ENCODE measurements at places on chromosomes 4 and X.

GRCh38 chr4:64503416-64503815 is 94.2 kb upstream of the TECRL start:
- no peak for DNase-seq

GRCh38 chr4:140103676-140104075 is 50.3 kb downstream of the MAML3 start:
- DNase-seq, result no peak

DNA sequence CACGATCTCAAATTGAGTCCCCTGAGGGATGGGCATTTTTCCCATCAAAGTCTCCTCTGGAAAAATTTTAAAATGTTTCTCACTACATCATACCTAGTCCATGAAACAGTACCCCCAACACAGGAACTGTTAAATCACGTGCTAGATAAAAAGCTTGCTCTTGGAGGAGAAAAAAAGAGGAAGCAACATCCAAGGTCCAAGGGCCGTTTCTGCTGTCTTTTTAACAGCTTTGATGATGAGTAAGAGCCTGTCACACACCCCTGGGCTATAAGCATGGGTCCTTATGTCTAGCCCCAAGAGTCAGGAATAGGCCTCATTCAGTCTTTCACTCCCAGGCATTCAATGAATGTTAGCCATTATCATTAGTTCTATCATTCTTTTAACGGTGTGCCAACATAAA is 128.9 kb downstream of the SH3KBP1 start:
- DNase-seq, result no peak

DNA sequence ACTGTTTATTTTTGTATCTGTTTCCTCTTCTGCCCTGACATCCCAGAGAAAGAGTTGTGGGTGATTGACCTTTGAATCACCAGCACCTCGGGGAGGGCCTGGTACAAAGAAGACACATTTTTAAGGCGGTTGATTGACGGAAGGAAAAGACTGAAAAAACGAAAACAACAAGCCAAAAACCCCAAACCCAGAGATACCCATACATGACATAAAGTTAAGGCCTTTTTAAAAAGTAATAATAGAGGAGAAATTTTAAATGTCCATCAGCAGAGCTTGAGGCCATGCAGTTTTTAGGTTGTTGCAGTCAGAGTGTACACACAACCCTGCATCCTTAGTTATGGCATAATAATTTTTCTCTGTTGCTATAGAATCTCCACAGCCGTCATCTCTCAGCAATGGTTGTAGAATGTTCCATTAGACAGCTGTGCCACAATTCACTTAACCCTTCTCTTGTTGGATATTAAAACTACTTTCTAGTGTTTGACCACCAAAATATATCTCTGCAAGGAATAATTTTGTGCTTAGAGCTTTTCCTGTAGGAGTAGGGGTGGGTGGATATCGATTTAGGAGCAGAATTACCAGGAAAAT is 110.2 kb downstream of the GNL3L start:
- DNase-seq, result no peak

GRCh38 chr4:156705311-156705710 is 266.3 kb downstream of the PDGFC start:
- DNase-seq, result no peak

DNA sequence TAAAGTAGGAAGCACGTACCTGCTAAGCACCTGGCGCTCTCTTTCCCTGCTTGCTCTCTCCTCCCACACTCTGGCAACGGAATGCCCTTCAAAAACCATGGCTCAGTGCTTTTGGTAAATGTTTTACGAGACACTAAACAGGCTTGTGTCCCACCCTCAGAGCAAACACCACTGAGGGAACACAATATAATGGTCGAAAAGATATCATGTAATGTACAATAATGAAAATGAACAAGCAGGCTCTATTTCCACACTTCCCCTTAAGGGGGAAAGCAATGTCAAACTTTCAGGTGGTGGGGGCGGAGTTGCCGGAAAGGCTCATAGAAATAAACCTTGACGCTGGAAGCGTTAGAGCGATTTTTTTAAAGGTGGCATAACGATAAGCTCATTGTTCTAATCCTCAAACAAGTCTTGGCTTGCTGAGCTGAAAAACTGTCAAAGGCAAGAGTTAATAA is 115.1 kb downstream of the RBM47 start:
- peak; percentile 93 for DNase-seq

DNA sequence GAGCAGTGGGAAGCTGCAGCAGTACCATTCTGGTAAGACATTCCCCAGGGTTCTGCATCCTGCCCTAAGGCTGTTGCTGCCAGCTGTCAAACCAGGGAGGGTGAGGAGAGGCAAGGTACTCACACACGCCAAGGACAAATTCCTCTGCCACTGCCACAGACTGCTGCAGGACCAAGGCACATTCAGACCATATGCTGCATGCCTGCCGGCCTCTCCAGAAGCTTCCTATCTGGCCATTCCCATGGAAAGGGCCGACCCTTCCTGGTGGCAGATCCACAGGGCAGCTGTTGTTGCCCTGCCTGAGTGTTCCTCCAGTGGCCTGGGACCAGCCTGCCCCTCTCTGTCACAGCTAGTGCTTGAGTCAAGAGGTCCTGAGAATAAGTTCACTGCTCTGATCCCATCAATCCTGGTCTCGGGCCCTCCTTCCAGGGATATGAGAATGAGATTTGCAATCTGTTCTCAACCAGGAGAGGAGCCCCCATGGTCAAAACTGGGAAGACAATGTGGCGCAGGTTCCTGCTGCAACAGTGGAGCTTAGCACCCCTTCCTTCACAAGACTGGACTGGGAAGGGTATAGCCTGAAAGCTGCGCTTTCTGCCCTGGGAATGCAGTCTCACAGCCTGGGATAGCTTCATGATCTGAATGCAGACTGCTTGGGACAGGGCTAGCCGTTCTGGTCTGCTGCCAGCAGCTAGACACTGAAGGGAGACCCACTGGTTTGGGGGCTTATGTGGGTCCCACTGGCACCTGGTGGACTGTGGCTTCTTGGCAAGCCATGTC is 342.5 kb upstream of the NDST3 start:
- no peak for DNase-seq

DNA sequence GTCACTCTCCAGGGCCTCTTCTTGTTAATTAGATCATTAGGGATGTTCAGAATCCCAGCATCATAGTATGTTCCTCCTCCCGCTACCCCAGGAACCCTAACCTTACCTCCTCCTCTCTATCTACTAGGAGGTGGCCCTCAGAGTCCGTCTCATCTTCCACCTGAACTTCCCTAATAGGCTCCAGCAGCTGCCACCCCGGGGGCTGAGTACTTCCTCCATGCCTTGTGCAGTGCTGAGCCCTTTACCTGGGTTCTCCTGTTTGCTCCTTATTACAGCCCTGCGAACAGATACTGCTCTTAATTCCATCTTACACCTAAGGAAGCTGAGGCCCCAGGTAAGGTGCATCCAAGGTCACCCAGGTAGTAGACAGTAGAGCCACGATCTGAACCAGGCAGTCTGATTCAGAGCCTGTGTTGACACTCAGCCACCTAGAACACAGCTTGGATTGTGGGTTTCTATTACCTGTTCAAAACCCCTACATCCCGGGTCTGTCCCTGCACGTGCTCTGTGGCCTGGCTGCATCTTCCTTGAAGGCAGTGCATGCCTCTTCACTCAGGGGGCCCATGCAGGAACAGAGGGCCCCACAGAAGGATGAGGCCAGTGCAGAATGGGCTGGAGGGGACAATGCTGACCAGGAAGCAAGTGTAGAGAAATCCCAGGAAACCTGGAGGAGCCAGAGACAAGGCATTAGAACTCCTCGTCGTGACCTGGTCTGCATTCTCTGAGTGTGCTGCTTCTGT is 51.4 kb upstream of the MSANTD1 start:
- DNase-seq, result no peak

DNA sequence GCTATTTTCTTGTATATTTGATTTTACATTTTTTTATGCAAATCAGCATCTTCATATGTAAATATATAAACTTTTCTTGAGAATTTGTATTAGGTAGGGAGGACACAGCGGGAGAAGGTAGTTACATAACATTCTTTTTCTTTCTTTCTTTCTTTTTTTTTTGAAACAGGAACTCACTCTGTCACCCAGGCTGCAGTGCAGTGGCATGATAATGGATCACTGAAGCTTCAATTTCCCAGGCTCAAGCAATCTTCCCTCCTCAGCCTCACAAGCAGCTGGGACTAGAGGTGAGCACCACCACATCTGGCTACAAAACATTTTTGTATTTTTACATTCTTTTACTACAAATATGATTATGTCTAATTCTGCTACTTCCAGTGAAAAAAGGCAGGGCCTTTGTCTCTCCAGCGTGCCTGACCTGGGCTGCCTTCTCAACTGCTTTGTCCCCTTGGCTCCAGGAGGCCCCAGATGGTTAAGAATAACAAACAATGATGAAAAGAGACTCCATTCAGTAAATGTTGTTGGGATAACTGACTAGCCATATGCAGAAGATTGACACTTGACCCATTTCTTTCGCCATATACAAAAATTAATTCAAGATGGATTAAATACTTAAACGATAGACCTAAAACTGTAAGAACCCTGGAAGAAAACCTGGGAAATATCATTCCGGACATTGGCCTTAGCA is 46.5 kb upstream of the FAT4 start:
- DNase-seq, result no peak

DNA sequence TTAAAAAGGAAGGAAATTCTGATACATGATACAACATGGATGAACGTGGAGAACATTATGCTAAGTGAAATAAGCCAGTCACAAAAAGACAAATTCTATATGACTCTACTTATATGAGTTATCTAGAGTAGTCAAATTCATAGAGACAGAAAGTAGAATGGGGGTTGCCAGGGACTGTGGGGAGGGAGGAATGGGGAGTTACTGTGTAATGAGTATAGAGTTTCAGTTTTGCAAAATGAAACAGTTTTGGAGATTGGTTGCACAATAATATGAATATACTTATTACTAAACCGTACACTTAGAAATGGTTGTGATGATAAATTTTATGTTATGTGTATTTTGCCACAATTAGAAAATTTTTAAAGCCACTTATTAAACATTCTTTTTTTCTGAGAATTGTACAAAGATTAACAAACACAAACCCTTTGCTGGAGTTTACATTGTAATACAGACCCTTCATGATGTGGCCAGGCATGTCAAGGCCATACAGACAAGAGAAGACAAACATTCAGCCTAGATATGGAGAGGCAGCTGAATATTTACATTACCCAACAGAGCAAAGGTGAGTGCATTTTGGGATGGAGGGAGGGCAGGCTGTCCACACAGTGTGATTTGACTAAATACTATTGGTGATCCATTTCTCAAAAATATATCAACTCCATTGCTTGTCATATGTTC is 21.2 kb upstream of the GPC3 start:
- no peak for DNase-seq

DNA sequence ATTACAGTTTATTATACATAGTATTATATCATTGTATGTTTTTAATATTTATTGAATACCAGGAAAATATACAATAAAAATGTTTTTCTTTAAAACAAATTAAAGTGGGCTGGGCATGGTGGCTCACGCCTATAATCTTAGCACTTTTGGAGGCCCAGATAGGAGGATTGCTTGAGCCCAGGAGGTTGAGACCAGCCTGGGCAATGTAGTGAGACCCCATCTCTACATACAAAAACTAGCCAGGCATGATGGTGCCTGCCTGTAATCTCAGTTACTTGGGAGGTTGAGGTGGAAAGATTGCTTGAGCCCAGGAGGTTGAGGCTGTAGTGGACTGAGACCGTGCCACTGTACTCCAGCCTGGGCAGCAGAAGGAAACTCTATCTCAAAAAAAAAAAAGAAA is 38.3 kb upstream of the PDS5A start:
- DNase-seq, result no peak

GRCh38 chr4:172830295-172830764 is 338.3 kb upstream of the GALNT7 start:
- DNase-seq, result peak; percentile 44

All from NCI-H1417 (cell line).